ENCODE measurements at places on chromosomes 12 and 14. TPM values are rescaled to one million over a fixed set of nuclear protein-coding genes. Genes with fewer than 3 reads are reported as not detected.

DNA sequence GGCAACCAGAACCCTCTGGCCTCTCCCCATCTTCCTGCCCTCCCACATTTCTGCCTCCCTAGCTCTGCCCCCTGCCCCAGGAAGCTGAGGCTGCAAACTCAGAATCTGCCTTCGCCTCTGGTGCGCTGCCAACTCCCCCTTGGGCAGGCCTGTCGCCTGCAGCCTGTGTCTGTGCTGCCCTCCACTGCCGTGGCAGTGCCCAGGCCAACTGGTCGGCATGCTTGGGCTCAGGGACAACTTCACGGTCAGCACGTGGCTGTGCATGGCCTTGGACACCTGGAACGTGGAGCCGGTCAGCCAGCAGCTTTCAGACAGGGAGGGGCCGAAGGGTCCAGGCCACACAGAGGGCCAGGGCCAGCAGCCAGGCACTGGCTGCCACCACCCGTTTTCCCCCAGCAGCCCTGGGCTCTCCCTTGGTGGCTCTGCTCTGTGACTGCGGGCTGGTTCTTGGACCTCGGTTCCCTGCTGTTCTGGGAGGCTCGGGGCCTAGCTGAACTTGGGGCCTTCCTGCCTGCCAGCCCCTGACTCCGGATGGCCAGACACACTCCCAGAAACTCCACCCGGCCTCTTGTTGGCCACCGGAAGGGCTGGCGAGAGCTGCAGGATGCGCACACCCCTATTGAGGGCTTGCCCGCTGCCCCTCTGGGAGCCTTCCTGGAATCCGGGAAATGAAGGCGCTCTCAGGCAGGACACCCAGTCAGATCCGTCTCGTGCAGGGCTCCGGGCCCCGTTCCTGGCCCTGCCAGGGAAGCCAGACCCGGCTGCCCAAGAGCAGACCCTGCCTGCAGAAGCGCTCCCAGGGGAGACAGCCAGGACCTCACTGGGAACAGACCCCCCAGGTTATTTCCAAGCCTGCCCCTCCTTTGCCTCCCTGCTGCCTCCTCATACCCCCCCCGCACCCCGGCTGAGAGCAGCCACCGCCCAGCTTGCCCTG, 34.2 kb upstream of the PPP1R13B start:
- DNase-seq: no peak

The BICDL1 gene
- 2.8 TPM for total RNA-seq

DNA sequence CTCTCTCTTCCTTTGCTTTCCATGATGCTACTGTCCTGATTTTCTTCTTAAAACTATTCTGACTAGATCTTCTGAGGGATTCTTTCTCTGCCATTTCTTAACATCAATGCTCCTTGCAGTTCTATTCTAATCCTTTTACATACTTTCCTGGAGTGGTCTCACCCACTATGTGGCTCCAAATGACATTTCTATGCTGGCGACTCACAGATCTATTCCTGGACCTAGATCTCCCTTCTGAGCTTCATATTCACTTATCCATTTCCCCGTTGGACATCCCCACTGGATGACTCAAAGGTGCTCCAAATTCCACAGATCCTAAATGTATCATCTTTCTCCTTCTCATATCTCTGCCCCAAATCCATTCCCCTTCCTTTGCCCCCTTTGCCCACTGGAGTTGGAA, 4.1 kb downstream of the TEP1 start:
- no peak for DNase-seq

DNA sequence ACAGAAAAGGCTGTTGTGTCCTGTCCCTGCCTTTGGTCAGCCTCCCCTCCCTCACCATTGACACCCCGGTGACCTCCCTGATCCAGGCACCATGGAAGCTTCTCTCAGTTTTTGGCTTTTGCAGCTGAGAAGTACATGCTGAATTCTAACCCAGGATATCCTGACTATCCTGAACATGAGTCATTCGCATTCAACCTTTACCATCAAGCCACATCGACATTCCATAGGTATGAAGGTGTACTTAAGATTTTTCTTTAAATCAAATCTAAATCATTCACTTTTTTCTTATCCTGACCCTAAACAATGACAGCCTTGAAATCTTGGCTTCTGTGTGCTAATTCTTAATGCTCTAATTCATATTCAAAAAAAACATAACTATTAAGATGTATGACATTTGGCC, 8.7 kb upstream of the KRT78 start:
- DNase-seq: no peak

The KRT8 gene
- total RNA-seq: 194 TPM

DNA sequence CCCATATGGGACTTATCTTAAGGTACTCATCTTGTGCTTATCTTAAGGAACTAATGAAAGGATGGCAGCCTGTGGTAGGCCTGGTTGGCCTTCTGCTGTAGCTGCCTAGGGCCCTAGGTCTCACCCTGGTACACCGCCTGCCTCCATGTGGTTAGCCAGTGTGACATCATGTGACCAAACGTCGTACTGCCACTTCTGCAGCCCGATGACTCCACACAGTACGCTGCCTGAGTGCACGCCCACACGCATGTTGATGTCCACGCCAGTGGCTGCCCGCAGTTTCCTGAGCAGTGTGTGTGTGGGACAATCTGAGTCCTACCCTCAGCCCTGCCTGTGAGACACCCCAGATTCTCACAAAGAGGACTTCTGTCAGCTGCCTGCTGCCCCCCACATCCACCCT, 5.1 kb downstream of the ADCY4 start:
- no peak for DNase-seq

DNA sequence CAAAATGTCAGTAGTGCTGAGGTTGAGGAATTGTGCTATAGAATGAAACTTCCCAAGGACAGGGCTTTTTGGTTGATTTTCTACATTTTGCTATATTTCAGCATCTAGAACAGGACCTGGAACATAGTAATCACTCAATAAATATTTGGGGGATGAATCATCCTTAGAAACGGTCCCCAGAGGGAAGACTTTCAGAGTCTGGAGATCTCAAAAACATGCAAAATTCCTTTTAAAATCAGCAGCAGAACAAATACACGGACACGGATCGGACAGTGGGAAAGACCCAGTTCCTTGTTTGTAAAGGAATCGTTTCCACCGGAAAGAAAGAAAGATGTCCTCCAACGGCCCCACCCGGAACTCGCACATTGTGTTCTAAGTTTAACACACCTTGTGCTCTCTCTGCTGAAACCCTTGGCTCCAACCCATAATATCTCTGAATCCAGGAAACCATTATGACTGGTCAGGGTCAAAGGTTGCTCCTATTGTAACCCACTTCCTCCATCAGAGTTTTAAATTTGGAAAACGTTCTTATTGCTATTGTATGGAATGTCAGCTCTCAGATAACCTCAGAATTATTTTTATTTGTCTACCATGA, 617.2 kb downstream of the MED13L start:
- DNase-seq: no peak

The PLEK2 gene
- total RNA-seq: 0.62 TPM

DNA sequence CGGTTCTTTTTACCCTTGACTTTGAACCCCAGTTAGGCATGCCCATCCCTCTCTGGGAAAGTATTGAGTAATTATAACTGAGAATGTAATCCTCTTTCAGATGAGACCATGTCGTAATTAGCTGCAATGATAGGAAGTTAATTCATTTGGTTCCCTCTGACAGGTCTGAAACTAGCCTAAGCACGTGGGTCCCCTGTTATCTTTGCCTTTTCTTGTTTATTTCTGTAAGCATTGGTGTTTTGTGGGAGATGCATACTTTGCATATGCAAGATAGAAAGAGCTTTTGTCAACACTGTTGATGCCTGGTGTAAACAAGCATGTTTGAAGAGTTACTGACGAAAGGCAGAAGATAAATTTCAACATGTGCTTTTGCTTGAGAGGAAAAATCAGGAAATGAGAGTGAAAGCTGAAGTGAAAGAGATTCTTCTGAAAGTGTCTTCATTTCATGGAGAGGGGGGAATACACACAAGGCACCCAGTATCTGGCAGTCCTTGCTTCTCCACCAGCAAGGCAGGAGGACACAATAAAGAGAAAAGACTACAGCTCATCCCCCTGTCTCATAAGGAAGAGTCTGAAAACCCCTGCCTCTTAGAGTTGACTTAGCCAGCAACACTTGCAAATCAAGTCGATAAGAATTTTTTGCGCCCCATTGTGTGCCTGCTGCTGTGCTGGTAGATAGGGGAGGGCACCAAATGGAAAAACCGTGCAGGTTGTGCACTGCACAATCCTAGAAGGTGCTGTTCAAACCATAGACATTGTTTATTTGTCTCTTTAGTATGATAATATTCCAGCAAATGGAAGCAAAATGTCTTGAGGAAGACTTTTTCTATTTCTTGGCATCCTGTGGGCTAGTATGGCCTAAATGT, 77.8 kb downstream of the SLC24A4 start:
- no peak for DNase-seq

The EGLN3 gene
- total RNA-seq: 14.2 TPM

- no peak for DNase-seq
These were observed 29.3 kb downstream of the HMGA2 start for GRCh38 chr12:65853489-65854157.

The NDRG2 gene
- total RNA-seq: 45.9 TPM

DNA sequence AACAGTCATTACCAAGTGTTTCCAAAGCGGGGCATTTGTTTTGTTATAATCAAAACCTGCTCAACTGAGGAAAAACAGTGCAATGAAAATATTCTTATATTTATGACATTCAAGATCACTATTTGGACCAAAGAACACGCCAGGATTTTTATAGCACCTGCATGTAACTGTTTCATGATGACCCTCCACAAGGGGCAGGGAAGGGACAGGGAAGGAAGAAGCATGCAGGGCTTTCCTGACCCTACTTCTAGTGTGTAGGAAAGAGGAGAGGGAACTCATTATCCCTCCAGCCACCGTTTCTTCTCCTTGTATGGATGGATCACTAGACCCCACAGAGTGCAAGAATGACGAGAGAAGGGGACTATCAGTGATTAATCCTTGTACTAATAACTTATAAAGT, 49.4 kb downstream of the SPPL3 start:
- DNase-seq: no peak

All from endothelial cell (in vitro differentiated cells).